ENCODE measurements at places on chromosomes 5 and 9. TPM values are rescaled to one million over a fixed set of nuclear protein-coding genes. Genes with fewer than 3 reads are reported as not detected.

The NR2F1-AS1 gene
- 16.8 TPM for total RNA-seq

The TTF1 gene
- 11.9 TPM for total RNA-seq

The DNLZ gene
- 18.1 TPM for total RNA-seq

The PCDHGC5 gene
- 2.8 TPM for total RNA-seq

The MLANA gene
- not detected for total RNA-seq

The STKLD1 gene
- not detected for total RNA-seq

GRCh38 chr9:5269249-5269715 lies 35.2 kb downstream of the RLN2 start:
- H3K4me3 ChIP-seq = no peak overlapping the region
- H3K4me1 ChIP-seq = no peaks in the 10 kb centered on the region
- no peaks in the 10 kb centered on the region for H3K27me3 ChIP-seq
- no peak overlapping the region for H3K27ac ChIP-seq
- no peaks in the 10 kb centered on the region for H3K36me3 ChIP-seq

DNA sequence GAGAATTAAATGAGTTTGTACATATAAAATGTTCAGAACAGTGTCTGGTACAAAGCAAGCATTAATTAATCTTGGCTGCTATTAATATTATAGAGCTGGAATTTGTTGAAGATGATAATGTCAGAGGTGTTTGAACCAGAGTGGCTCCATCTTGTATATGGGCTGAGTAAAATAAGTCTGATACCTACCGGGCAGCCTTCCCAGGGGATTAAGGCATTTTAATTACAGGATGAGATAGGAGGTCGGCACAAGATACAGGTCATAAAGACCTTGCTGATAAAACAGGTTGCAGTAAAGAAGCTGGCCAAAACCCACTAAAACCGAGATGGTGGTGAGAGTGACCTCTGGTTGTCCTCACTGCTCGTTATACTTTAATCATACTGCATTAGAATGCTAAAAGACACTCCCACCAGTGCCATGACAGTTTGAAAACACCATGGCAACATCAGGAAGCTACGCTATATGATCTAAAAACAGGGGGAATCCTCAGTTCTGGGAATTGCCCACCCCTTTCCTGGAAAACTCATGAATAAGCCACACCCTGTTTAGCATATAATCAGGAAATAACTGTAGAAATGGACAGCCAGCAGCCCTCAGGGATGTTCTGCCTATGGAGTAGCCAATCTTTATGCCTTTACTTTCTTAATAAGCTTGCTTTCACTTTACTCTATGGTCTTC lies 90.2 kb downstream of the PLK2 start:
- no peaks in the 10 kb centered on the region for H3K36me3 ChIP-seq
- H3K27me3 ChIP-seq = no peaks in the 10 kb centered on the region
- no peak overlapping the region for H3K4me3 ChIP-seq
- H3K4me1 ChIP-seq = no peaks in the 10 kb centered on the region
- DNase-seq = no peak

DNA sequence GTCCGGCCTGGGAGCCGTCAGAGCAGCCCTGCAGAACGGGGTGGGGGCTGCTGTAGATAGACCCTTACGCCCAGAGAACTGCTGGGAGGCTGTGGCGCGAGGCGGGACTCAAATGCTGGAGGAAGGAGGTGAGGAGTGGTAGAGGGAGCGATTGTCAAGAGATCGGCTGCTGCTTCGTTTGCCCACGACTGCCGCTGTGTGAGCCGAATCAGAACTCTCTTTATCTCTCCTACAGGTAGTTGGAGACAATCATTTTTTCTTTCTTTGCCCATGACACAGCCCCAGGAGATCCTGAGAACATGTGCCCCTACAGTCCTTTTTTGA lies 456 bp downstream of the ZNF79 start:
- no peaks in the 10 kb centered on the region for H3K36me3 ChIP-seq
- no peaks in the 10 kb centered on the region for H3K27me3 ChIP-seq
- no peak for DNase-seq
- H3K27ac ChIP-seq = no peak overlapping the region
- no peaks in the 10 kb centered on the region for H3K4me1 ChIP-seq
- peak overlapping the region; percentile 80 for H3K4me3 ChIP-seq

DNA sequence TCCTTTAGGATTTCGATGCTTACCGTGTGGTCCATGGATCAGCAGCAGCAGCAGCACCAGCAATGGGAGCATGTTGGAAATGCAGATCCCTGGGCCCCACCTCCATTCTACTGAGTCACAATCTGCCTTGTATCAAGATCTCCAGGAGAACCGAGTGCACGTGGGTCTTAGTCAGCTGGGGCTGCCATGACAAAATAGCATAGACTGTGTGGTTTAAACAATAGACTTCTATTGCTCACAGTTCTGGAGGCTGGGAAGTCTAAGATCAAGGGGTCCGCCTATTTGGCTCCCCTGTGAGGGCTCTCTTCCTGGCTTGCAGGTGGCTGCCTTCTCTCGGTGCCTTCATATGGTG lies 1.3 kb upstream of the PROP1 start:
- H3K4me1 ChIP-seq = no peaks in the 10 kb centered on the region
- H3K4me3 ChIP-seq = no peak overlapping the region
- no peak overlapping the region for H3K27ac ChIP-seq
- no peaks in the 10 kb centered on the region for H3K27me3 ChIP-seq
- no peak for DNase-seq

GRCh38 chr5:35212122-35212982 lies 17.9 kb downstream of the PRLR start:
- H3K4me1 ChIP-seq = no peaks in the 10 kb centered on the region
- H3K27me3 ChIP-seq = no peaks in the 10 kb centered on the region
- no peak overlapping the region for H3K4me3 ChIP-seq
- no peak overlapping the region for H3K27ac ChIP-seq

DNA sequence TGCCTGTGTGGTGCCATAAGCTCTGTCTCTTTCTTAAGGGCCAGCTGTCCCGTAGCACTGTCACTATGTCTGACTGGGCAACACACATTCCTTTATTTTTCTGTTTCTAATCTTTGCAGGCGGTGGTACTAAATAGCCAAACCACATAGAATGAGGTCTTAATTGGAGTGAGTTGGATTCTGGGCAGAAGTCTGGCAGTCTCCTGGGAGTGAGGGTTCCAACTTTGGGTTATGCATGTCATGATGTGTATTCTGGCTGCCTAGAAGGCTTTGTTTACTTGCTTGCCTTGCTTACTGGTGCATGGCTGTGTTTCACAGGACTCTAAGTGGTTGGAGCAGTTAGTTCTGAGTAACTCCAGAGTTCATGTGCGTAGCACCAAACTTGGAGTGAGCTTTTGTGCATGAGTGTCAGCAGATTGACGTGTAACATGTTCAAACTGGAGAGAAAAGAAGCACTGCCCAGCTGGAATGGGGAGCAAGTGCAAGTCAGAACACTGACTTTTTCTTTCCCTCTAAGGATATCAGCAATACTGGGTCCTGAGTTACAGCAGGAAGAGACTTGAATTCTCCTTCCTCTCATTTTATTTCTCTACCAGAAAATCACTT lies 185.8 kb downstream of the PCSK1 start:
- H3K4me1 ChIP-seq = no peaks in the 10 kb centered on the region
- H3K4me3 ChIP-seq = peak overlapping the region; percentile 10
- H3K27ac ChIP-seq = peak overlapping the region; percentile 95
- no peaks in the 10 kb centered on the region for H3K36me3 ChIP-seq

- H3K4me3 ChIP-seq = no peak overlapping the region
- DNase-seq = no peak
- H3K4me1 ChIP-seq = no peaks in the 10 kb centered on the region
- no peak overlapping the region for H3K27ac ChIP-seq
- no peaks in the 10 kb centered on the region for H3K27me3 ChIP-seq
Measured at GRCh38 chr9:128355451-128355850, 15.1 kb downstream of the SLC27A4 start.

DNA sequence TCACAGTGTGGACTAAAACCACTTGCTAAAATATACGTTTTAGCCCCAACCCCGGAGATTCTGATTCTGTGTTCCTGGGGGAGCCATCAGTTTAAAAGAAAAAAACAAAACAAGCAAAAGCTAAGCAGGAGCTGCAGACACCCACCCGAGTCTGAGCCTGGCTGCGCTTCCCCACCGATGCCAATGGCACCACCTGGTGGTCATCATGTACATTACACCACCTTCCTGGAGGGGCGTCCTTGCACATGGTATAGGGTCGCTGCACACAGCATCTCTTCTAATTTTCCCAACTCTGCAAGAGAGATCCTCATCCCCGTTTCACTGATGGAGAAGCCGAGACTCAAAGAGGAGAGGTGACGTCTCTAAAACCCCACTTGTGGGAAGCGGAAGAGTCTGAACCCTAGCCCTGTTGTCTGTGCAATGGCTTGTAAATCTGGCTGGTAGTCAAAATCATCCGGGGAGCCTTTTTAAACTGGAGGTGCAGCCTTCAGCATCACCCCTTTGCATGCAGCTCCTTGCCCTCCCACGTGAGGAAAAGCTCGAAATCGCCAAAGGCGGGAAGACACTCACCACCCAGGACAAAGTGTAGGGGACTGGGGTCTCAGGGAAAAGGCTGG lies 23.1 kb upstream of the CNOT6 start:
- peak; percentile 58 for DNase-seq
- no peaks in the 10 kb centered on the region for H3K36me3 ChIP-seq
- H3K4me1 ChIP-seq = no peaks in the 10 kb centered on the region
- no peak overlapping the region for H3K27ac ChIP-seq

GRCh38 chr5:124816381-124816780 lies 69.9 kb upstream of the ZNF608 start:
- no peaks in the 10 kb centered on the region for H3K36me3 ChIP-seq
- no peak overlapping the region for H3K4me3 ChIP-seq
- DNase-seq = no peak
- H3K27me3 ChIP-seq = no peaks in the 10 kb centered on the region
- H3K4me1 ChIP-seq = no peaks in the 10 kb centered on the region

GRCh38 chr5:168291964-168292785 lies 730 bp downstream of the WWC1 start:
- no peak overlapping the region for H3K27ac ChIP-seq
- H3K27me3 ChIP-seq = no peaks in the 10 kb centered on the region
- DNase-seq = no peak
- no peaks in the 10 kb centered on the region for H3K36me3 ChIP-seq
- no peaks in the 10 kb centered on the region for H3K4me1 ChIP-seq
- H3K4me3 ChIP-seq = no peak overlapping the region

DNA sequence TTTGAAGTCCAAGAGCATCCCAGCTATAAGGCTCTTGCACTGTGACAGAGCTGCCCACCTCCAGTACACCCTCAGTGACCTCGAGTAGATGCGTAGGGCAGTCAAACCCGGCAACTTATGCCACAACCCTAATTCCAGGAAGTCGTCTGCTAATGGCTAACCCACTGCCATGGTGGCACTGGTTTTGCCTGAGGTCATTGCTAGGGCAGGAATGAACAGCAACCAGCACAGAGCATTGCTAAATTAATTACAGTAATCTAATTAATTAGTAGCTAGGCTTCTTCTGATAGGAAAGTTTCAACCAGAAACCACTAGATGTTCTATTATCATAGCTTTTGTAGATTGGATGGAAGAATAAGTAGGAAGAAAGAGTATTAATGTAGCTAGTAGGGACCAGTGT lies 122.8 kb downstream of the DPYSL3 start:
- no peak for DNase-seq
- H3K36me3 ChIP-seq = no peaks in the 10 kb centered on the region
- no peaks in the 10 kb centered on the region for H3K27me3 ChIP-seq
- H3K27ac ChIP-seq = peak overlapping the region; percentile 40
- H3K4me1 ChIP-seq = no peaks in the 10 kb centered on the region

DNA sequence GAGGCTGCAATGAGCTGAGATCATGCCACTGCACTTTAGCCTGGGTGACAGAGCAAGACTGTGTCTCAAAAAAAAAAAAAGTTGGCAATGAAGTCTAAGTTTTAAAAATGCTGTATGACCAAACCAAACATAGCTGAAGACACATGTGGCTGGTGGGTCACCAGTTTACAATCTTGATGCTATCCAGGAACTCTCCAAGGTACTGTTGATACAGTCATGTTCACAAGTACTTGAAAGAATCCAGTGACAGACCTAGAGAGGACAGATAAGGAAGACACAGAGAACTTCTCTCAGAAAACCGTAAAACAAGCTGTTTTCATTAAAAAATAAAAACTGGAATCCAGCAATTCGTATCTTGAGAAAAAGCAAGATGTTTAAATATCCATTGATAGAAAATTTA lies 95.7 kb downstream of the ACTBL2 start:
- no peak overlapping the region for H3K27ac ChIP-seq
- no peaks in the 10 kb centered on the region for H3K4me1 ChIP-seq
- no peaks in the 10 kb centered on the region for H3K36me3 ChIP-seq
- no peak overlapping the region for H3K4me3 ChIP-seq
- no peaks in the 10 kb centered on the region for H3K27me3 ChIP-seq

DNA sequence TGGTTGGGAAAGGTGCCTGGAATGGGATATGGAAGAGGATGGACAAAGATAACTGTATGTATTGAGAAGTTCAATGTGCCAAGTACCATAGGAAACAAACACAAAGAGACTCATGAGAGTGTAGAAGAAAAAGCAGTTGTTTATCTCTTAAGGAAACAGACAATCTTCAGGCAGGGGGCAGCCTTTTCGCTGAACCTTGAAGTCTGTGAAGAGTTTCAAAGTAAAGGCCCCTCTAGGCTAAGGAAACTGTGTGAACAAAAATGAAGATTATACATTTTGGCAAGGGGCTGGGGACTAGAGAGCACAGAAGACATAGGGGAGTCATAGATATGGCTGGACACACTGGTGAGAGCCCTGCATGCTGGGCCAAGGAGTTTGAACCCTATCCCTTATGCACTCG lies 27.5 kb upstream of the FRMPD1 start:
- no peaks in the 10 kb centered on the region for H3K36me3 ChIP-seq
- no peak overlapping the region for H3K27ac ChIP-seq
- H3K4me1 ChIP-seq = no peaks in the 10 kb centered on the region
- DNase-seq = no peak
- H3K4me3 ChIP-seq = no peak overlapping the region

- H3K4me1 ChIP-seq = peaks cover 5% of the 10 kb centered on the region
- no peaks in the 10 kb centered on the region for H3K36me3 ChIP-seq
- peak overlapping the region; percentile 39 for H3K27ac ChIP-seq
Measured at GRCh38 chr5:54526604-54527288, 9.2 kb downstream of the SNX18 start.

- H3K27me3 ChIP-seq = no peaks in the 10 kb centered on the region
- H3K4me1 ChIP-seq = no peaks in the 10 kb centered on the region
- no peak overlapping the region for H3K27ac ChIP-seq
- no peak for DNase-seq
- peaks cover 27% of the 10 kb centered on the region for H3K36me3 ChIP-seq
Measured at GRCh38 chr9:92266486-92266885, 27.0 kb downstream of the IARS1 start.

DNA sequence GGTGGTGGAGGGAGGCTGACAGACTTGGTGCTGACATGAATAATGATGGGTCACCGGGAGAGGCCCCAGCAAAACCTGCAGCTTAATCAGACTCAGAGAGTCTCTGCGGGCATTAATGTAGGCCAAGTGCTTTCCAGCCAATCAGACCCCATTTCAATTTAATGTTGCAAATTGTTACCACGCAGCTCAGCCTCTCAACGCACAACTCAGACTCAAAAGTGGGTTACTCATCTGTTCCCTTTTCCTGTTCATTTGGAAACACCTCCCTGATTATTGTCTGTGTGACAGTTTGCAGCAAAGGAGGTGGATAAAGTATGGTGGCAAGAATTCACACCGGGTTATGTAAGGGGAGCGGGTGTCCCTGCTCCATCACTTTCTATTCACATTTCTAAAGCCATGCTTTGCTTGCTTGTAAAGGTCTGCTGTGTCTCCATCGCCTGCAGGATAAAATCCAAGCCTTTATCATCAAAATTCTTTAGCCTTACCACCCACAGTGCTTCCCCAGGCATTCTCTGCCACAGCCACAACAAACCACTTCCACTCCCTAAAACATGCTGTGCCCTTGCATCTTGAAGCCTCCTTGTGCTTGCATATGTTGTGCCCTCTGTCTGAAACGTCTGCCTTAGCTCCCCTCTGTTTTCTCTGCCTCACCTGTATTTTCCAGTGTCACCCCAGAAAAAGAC lies 156.5 kb downstream of the ASTN2 start:
- no peaks in the 10 kb centered on the region for H3K4me1 ChIP-seq
- no peak for DNase-seq
- no peak overlapping the region for H3K27ac ChIP-seq
- no peaks in the 10 kb centered on the region for H3K36me3 ChIP-seq
